ENCODE measurements at places on chromosomes 7 and 10.

DNA sequence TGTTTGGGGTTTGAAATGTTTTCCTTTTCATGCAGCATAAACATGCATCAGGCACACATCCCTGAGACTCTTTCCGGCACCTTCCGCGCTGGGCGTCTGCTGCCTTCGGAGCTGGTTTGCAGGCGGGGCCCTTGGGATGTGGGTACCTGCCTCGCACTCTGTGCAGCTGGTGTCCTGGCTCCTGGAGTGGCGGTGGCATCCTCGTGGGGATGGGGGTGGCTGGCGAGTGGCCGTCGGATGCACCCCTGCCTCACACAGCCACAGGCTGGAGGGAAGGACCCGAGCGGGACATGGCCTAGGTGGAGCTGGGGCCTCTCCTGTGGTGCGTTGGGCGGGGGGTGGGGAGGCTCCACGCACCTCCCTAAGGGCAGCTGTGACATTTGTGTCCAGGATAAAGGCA, 68.5 kb upstream of the ADGRA1 start:
- no peak for DNase-seq

DNA sequence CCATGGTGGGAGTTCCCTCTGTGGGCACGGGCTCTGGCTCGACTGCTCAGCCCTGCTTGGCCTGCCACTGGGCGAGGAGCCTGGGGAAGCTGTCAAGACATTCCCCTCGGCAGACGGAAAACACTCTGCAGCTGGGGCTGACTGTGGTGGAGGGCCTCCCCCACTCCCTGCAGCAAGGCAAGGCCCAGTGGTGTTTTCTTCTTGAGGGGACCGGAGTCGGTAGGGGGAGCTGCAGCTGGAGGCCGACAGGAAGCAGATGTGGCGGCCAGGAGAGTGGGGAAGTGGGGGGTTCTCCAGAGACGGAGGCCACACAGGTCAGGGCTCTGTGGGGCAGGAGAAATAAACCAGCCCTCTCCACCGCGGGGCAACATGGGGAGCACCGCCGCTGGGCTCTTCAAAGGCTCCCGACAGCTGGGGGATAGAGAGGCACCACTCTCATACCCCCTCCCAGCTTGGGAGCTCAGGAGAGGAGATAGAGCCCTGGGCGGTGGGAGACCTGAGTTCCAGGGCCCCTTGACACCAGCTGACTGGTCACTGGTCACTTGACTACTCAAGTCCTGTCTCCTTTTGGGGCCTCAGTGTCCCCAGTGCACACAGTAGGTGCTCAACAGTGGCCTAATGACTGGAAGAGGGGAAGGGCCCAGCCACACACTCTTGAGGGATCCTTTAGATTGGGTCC, 43.4 kb downstream of the PPIF start:
- peak; percentile 48 for DNase-seq

DNA sequence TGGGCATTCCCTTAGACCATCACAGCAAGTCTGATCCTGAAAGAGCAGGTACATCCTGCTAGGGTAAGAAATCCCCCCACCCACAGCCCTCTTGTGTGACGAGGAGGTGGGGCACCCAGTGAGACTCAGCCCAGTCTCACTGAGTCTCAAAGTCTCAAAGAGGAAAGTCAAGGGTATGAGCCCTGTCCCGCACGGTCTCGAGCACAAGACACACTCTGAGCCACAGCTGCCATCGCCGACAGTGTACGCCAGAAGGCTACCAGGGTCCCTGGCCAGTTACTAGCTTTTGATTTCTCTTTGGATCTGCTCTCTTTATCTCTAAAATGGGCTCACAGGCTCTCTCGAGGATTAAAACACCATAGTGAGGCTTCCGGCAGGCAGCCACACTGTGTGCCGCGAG, 190.2 kb downstream of the TNS3 start:
- DNase-seq, result no peak

DNA sequence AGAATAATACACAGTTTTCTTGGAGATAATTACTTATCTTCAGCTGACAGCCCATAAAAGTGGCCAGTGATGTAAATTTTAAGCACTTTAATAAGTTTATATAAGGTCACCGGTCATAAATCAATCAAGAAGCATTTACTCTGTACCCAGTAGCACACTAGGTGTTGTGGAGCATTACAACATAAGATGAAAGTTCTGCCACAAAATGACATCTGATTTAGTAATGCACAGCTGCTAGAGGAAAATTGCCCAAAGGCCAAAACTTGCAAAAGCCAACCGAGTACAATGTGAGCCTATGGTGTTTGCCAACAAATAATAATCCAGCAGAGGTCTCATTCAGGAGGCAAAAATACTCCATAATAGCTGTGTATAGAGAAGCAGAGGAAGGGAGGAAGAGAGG, 63.6 kb downstream of the GPR37 start:
- no peak for DNase-seq

DNA sequence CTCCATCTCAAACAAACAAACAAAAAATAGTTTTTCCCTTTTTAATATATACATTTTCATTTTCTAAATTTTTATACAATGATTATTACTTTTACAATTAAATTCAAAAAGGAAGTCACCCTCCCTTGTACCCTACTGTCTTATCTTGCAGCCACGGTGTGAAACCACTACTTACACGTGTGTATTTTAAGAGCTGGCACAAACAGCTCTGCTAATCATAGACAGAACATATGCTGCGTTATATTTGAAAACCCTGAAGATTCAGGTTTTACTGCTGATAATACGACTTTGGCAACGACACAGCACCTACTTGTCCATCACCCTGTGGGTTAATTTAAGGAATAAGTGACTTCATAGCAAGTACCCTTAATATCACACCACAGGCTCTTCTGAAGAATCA, 991 bp downstream of the ANKRD61 start:
- DNase-seq, result no peak

DNA sequence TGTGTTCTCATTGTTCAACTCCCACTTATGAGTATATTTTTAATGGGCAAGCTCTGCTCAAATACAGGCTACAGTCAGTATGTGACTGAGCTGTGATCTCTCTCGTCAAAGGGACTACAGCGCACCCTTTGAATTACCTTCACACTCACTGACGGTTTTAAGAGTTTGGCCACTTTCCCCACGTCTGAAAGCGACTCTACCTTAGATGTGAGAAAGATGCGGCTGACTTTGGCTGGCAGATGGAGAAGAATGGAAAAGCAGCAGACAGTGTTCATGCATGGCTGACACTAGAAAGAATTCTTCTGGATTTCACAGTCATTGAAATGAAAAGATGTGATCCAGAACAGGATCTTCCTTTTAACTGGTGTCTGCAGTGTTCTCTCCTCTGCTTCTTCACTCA, 2.0 kb upstream of the ATRNL1 start:
- DNase-seq, result no peak

GRCh38 chr10:43046288-43046991, 30.4 kb upstream of the RET start:
- DNase-seq, result no peak

DNA sequence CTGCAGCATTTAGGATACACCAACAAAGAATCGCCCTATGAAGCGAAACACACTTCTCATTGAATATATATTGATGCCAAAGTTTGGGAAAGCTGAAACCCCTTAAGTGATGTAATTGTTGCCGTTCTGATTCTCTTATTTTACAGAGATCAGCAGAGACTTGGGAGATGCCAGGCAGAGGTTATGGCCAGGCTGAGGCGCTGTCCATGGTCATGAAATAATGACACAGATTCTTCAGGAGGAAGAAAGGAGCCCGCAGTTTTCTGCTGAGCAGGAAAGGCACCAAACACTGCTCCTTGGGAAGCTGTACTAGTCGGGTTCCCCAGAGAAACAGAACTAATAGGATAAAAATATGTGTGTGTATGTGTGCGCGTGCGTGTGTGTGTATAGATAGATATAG, 566.0 kb downstream of the CALN1 start:
- no peak for DNase-seq

GRCh38 chr10:95478935-95479334, 82.2 kb downstream of the SORBS1 start:
- DNase-seq, result no peak

GRCh38 chr10:44743535-44743934, 167.6 kb upstream of the TMEM72 start:
- DNase-seq, result no peak

GRCh38 chr7:127504715-127505114, 80.7 kb downstream of the GCC1 start:
- DNase-seq, result no peak

DNA sequence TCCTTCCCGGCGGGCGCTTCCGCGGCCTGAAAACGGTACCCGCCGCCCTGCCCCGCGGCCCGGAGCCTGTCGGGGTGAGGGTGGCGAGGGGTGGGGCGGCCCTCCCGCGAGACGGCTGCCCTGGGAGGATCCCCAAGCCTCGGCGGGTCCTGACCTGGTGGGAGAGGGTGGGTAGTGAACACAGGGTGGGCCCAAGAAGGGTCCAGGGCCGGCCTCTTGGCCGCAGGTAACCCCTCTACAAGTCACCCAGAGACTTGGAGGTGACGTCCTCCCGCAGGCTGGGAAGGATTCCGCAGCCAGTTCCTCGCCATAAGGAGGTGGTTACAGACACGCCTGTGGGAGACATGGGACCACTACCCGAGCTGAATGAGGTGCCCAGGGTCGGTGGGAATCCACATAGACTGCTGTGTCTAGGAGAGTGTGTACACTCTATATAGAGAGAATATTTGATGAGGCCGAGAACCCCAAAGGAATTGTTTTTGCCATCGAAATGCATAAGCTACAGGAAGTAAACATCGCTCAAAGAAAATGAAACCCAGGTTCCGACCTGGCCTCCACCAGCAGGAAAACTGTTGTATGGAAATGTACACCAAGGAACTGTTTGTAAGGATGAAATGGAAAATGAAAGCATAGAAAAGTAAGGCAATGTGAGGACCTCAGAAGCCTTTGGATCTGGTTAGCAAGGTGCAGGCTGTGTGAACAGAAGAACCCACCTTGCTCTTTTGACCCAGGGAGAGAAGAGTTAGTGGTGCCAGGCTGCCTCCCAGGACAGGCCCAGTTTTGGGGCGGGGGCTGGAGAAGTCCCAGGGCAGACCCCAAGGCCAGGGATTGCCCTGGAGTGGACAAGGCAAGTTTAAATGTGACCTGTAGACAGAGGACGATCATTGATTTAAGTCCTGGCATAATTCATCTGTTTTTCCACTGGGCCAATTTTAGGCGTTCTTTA, 659 bp downstream of the OPTN start:
- no peak for DNase-seq

GRCh38 chr7:74029991-74030415, 2.0 kb downstream of the ELN start:
- DNase-seq, result peak; percentile 31

GRCh38 chr7:155897758-155898386, 85.6 kb upstream of the SHH start:
- DNase-seq, result no peak

- no peak for DNase-seq
These were observed 40.9 kb downstream of the CCNY start for GRCh38 chr10:35377050-35377728.

DNA sequence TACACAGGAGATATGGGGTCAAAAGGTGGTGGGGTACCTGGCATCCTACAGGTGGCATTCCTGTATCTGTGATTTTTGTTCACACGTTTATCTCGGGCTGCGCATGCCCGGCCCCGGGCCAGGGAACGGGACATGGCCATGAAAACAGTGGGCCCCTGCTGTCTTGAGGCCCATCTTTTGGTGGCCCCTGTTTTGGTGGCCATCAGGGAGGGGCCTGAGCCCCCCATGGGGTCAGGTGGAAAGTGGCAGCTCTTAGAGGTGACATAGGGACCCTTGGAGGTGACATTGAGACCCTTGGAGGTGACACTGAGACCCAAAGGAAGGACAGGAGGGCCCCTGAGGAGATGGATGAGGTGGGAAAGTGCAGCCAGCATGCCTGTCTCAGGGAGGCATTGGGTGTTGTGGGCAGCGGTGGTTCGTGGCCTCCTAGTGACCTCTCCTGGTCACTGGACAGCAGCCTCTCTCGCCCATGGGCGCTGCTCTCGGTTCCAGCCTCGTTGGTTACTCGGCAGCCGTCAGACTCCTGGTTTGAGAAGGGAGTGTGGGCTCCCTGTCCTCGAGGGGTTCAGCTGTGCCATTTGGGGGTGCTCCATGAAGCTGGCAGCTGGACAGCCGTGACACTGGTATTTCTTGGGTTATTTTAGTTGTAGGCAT, 39.9 kb downstream of the INPP5A start:
- DNase-seq, result no peak

GRCh38 chr7:130973637-130974036, 239.6 kb upstream of the KLF14 start:
- no peak for DNase-seq

DNA sequence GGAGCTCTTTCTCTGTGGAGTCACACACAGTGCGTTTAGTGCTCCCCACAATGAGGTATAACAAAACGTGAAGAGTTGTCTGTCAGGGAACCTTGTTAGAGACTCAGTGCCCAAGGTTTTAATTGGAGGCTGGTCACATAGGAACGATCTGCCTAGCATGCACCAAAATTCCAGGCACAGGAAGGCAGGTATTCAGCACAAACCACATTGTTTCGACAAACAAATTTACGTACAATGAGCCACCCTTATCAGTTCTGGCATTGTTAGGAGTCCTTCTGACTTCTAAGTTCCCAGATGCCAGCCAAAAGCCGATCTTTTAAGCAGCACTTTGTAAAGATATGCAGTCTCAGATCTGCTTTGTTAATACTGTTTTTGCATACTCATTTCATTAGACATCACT, 414.2 kb upstream of the MTPN start:
- no peak for DNase-seq

DNA sequence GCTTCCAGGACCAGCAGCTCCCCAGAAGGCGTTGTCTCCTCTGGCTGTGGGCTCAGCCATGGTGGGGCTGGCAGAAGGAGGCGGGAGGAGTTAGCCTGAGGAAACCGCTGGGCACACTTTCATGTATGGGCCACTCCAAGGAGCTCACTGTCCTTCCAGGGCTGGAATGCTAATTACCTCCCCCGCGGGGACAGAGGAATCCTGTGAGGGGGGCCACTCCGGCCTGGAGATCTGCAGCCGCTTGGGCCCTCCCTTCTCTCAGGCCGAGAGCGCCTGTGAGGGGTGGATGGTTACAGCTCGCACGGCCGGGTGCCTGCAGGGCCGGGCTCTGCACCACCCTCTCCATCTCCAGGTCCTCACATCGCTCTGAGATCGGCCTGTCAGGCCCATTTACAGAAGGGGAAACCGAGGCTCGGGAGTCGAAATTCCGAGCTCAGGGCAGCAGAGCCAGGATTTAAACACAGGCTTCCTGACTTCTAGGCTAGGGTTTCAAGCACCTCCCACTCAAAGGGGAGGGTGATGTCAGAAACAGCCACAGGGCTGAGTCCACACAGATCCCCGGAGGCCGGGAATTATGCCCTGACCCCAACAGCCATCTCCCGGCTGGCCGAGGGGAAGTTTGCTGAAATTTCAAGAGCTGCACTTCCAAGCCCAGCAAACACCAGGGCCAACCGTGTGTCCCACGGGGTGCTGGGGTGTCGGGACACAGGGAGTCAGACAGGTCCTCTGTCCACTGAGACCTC, 59.1 kb downstream of the PDGFA start:
- peak; percentile 71 for DNase-seq

- no peak for DNase-seq
These were observed 36.7 kb downstream of the ANXA8 start for GRCh38 chr10:47447209-47447608.

- no peak for DNase-seq
These were observed 22.8 kb downstream of the CFAP46 start for GRCh38 chr10:132919374-132920100.
